ENCODE measurements at places on chromosomes 6 and 20.
A peak's percentile ranks its signal among the peaks of the same experiment; 100 is the strongest.

DNA sequence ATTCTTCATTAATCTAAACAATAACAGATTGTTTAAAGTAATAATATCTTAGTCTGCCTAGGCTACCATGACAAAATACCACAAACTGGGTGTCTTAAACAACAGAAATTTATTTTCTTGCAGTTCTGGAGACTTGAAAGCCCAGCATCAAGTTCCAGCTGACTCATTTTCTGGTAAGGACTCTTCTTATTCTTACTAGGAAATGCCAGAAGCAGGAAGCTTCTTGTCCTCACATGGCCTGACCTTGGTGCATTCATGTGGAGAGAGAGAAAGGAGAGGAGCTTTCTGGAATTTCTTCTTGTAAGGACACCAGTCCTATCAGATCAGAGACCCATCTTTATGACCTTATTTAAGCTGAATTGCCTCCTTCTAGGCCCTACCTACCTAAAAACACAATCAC is 110.5 kb downstream of the ANKRD60 start:
- DNase-seq, result peak; percentile 51

GRCh38 chr20:42319252-42320013 is 701.3 kb upstream of the CHD6 start:
- no peak for DNase-seq

- DNase-seq, result no peak
Observed at GRCh38 chr20:11752336-11752735, 165.4 kb upstream of the BTBD3 start.

GRCh38 chr20:51510169-51510568 is 32.4 kb downstream of the NFATC2 start:
- DNase-seq, result no peak

GRCh38 chr6:113623129-113623528 is 234.0 kb upstream of the MARCKS start:
- no peak for DNase-seq

- no peak for DNase-seq
Observed at GRCh38 chr20:57713951-57714350, 4.1 kb upstream of the PMEPA1 start.

GRCh38 chr6:46626228-46626909 is 26.2 kb downstream of the CYP39A1 start:
- peak; percentile 62 for DNase-seq

GRCh38 chr6:49888742-49889431 is 22.6 kb upstream of the CRISP1 start:
- no peak for DNase-seq

DNA sequence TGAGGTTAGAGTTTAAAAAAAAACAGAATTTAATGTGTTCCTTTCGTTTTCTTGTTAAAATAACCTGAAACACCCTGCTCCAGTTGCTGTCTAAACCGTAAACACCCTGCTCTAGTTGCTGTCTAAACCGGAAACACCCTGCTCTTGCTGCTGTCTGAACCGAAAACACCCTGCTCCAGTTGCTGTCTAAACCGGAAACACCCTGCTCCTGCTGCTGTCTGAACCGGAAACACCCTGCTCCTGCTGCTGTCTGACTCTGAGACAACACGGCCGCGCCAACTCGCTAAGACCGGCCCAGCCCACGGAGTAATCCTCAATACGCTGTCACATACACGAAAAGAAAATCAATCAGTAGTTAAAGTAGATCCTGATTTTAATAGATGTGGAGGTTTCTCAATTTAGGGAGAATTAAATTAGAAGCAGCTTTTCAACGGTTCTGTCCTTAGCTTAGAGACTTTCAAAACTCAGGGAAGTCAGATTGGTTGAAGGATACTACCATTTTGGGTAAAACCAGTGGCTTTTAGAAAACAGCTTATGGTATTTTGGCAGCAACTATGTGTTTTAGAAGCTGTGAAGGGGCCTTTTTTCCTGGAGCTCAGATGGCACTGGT is 98.3 kb downstream of the RAMACL start:
- DNase-seq, result no peak

GRCh38 chr20:36355469-36356171 is 49.5 kb downstream of the DLGAP4 start:
- DNase-seq, result peak; percentile 25
